Cerebellar nuclear complex (tissue), 1 donor: ENCODE measurements at places on chromosomes 4 and X.

- no peak for DNase-seq
Measured at GRCh38 chr4:140152751-140153418, 1.1 kb downstream of the MAML3 start.

GRCh38 chr4:187357821-187358220 lies 634.2 kb upstream of the FAT1 start:
- DNase-seq: no peak

DNA sequence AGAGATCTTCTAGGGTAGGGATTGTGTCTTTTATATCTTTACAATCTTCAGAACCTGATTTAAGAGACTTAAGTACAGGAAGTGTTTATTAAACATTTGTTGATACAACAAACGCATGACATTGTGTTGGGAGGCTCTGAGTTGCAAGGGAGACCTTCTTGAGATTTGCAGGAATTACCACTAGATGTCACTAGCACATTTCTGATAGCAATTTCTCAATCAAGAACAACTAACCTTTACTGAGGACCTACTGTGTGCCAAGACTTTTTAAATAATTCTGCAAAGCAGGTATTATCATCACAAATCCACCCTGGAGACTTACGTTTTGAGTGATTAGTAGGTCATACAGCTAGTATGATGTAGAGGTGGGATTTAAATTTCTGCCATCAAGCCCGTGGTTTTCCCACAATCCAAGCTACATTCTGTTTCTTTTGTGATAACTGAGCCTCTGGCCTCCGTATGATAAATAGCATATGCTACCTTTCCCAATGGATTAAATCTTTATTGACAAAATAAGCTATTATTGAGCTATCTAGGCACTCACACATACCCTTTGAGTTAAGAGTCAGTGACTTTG lies 986.0 kb downstream of the CCSER1 start:
- DNase-seq: no peak

DNA sequence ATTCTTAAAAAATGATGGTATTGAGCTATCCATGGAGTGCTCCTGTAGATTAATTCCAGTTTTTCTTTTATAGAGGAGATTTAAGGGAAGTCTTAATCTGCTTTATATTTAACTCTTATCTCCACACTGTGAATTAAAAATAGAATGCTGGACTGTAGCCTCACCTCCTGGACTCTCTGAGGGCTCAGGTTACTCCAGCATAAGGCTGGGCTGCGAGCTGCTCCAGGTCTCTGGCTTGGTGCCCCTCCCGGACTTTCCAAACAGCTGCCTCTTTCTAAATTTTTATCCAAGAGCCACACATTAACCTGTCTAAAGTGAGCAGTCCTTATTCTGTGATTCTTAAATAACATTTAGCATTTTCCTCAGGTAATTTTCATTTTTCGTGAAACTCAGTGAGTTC lies 218.7 kb upstream of the JADE1 start:
- DNase-seq: no peak

- no peak for DNase-seq
Measured at GRCh38 chr4:124941267-124941666, 228.7 kb upstream of the ANKRD50 start.

- no peak for DNase-seq
Measured at GRCh38 chr4:24489870-24490269, 94.5 kb downstream of the DHX15 start.
